CD8-positive, alpha-beta memory T cell (primary cell): ENCODE measurements at places on chromosomes 11 and 22.
A peak's percentile ranks its signal among the peaks of the same experiment; 100 is the strongest.

GRCh38 chr22:38427940-38428339 is 27.1 kb downstream of the KCNJ4 start:
- DNase-seq, result no peak
- no peak overlapping the region for H3K27ac ChIP-seq
- no peaks in the 10 kb centered on the region for H3K36me3 ChIP-seq
- H3K4me1 ChIP-seq, result no peaks in the 10 kb centered on the region
- H3K27me3 ChIP-seq, result no peaks in the 10 kb centered on the region

DNA sequence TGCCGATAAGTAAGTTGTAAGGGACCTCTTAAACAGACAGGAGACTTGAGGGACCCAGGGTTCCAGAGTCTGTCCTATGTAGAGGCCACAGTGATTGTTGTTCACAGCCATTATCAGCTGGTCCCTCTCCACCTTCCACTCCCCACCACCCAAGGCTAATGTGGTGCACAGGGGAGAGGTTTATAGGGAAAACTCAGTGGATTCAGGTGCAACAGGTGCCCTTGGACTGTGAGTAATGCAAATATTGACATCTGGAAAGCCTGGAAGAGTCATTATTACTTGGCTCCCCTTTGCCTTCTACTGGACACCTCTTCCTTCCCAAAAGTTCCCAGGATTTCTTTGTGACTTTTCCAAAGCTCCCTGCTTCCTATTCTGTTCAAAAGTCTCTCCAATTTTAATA is 441.1 kb upstream of the CCDC90B start:
- H3K4me1 ChIP-seq, result no peaks in the 10 kb centered on the region
- no peaks in the 10 kb centered on the region for H3K27me3 ChIP-seq
- no peak for DNase-seq
- H3K4me3 ChIP-seq, result no peak overlapping the region

GRCh38 chr11:66510990-66511339 is 530 bp downstream of the BBS1 start:
- peak overlapping the region; percentile 19 for H3K27ac ChIP-seq
- H3K4me3 ChIP-seq, result peak overlapping the region; percentile 65
- no peaks in the 10 kb centered on the region for H3K27me3 ChIP-seq
- DNase-seq, result no peak
- no peaks in the 10 kb centered on the region for H3K36me3 ChIP-seq
- H3K4me1 ChIP-seq, result peaks cover 11% of the 10 kb centered on the region

DNA sequence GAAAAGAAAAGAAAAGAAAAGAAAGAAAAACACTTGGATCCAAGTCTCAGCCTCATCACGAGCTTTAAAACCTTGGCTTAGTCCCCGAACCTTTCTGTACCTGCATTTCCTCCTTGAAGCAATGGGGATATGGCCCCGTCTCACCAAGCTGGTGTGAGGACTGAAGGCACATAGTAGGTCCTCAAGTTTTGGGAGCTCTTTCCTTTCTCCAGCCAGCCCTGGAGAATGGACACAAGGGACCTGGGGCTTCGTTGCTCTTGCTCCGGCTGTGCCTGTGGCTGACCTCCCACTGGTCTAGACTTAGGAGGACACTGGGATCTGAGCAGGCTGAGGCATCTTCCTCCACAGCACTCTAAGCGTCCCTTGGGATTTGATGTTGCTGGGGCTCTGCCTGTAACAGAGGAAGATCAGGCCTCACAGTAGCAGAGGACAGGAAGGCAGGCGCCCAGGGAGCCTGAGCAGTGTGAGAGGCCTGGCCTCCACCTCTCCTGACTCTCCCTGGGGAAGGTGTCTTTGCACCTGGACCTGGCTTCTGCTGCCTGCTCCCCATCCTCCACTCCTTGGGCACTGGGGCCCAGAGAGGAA is 32.8 kb downstream of the KCNC1 start:
- no peak overlapping the region for H3K4me3 ChIP-seq
- no peak for DNase-seq
- no peak overlapping the region for H3K27ac ChIP-seq
- H3K4me1 ChIP-seq, result no peaks in the 10 kb centered on the region

GRCh38 chr11:2175659-2176058 is 4.0 kb upstream of the TH start:
- H3K36me3 ChIP-seq, result no peaks in the 10 kb centered on the region
- DNase-seq, result no peak
- H3K27ac ChIP-seq, result no peak overlapping the region
- no peak overlapping the region for H3K4me3 ChIP-seq
- H3K27me3 ChIP-seq, result no peaks in the 10 kb centered on the region
- no peaks in the 10 kb centered on the region for H3K4me1 ChIP-seq

GRCh38 chr11:6927030-6927617 is 898 bp downstream of the ZNF215 start:
- H3K4me1 ChIP-seq, result no peaks in the 10 kb centered on the region
- no peaks in the 10 kb centered on the region for H3K36me3 ChIP-seq
- peak overlapping the region; percentile 48 for H3K4me3 ChIP-seq
- H3K27me3 ChIP-seq, result peaks cover 13% of the 10 kb centered on the region
- no peak for DNase-seq

DNA sequence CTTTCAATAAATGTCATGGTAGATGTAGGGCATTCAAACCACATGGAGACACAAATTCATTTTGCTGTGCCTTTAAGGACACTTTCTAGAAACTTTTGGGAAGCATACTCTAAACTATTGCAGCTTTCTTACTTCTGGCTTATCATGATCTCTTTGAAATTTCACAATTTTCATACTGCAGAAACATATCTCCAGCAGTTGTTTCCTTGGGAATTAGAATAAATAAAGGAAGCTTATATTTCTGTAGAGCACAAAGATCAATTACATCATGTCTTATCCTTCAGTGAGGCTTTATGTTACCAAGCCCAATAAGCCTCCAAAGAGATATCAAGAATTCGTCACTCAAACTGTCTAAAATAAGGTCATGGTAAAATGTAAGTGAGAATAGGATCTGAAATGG is 74.5 kb upstream of the RAB38 start:
- H3K27me3 ChIP-seq, result no peaks in the 10 kb centered on the region
- no peak overlapping the region for H3K27ac ChIP-seq
- H3K4me3 ChIP-seq, result no peak overlapping the region
- DNase-seq, result no peak
- H3K4me1 ChIP-seq, result no peaks in the 10 kb centered on the region

DNA sequence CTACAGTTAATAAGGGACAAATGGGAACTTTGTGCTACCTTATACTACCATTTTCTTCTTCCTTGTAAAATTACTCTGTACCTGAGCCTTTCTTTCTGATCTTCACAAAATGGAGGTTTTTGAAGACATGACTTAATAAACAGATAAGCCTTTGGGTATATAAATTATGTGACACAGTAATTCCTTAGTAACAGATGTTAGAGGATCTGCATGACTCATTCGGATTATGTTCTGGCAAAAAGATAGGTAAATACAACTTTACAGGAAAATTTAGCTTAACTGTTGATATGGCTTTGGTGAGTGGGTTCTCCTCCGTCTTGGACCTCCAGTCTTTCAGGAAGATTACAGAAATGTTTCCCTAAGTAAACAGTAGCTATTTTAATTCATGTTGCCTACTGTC is 61.8 kb downstream of the BID start:
- no peak overlapping the region for H3K27ac ChIP-seq
- no peak overlapping the region for H3K4me3 ChIP-seq
- no peak for DNase-seq
- H3K36me3 ChIP-seq, result no peaks in the 10 kb centered on the region
- no peaks in the 10 kb centered on the region for H3K4me1 ChIP-seq
- H3K27me3 ChIP-seq, result no peaks in the 10 kb centered on the region

DNA sequence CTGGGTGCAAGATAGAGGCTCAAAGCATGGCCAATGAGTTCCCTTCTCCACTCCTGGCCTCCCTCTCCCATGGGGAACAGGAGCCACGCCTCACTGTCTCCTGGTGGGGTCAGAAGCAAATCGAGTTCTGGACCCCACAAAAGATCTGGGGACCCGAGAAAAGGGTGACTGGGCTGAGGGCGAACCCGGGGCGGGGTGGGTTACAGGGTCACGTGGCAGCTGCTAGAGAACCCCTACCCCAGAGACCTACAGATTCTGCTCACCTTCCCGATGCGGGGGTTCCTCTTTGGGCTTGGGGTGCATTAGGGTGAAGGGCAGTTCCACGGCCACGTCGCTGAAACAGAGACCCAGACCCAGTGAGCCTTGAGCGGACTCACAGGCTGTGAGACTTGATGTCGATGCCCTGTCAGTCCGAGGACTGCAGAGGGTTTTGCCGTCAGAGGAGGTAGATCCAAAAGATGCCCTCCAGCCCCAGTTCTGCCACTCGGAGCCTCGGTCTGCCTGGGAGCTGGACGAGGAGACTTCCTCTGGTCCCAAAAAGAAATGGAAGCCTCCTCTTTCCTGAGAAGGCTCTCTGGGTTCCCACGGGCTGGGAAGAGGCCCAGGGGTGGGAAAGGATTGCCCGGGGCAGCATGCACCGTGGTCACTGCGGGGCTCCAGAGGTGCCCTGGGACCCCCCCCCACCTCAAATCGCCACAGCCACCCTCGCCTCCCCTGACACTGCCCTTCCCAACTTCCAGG is 28.2 kb downstream of the TPBGL start:
- no peak overlapping the region for H3K27ac ChIP-seq
- no peak for DNase-seq
- H3K27me3 ChIP-seq, result no peaks in the 10 kb centered on the region

- H3K27ac ChIP-seq, result no peak overlapping the region
- DNase-seq, result no peak
- no peaks in the 10 kb centered on the region for H3K36me3 ChIP-seq
- no peaks in the 10 kb centered on the region for H3K4me1 ChIP-seq
- no peaks in the 10 kb centered on the region for H3K27me3 ChIP-seq
- no peak overlapping the region for H3K4me3 ChIP-seq
These were observed 13.9 kb upstream of the RASSF10 start for GRCh38 chr11:12995188-12995587.

DNA sequence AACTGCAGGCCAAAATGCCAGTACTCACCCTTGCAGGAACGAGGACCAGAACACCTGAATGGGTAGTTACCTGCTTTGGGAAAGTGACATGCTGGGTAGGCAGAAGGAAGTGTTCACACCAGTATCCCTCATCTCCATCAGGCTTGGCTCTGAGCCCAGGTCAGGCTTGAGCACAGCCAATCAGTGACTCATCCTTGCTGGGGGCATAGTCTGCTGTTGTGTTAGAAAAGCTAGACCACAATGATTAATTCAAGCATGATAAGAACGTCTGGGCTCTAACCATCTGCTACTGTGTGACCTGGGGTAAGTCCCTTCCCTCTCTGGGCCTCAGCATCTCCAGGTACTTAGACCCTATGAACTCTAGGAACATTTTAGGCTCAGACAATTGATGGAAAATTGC is 450.4 kb downstream of the MIAT start:
- no peaks in the 10 kb centered on the region for H3K4me1 ChIP-seq
- no peaks in the 10 kb centered on the region for H3K36me3 ChIP-seq
- H3K27me3 ChIP-seq, result no peaks in the 10 kb centered on the region
- H3K4me3 ChIP-seq, result no peak overlapping the region
- DNase-seq, result no peak
